SJCRH30 (cell line): ENCODE measurements at places on chromosomes 3 and 15.

DNA sequence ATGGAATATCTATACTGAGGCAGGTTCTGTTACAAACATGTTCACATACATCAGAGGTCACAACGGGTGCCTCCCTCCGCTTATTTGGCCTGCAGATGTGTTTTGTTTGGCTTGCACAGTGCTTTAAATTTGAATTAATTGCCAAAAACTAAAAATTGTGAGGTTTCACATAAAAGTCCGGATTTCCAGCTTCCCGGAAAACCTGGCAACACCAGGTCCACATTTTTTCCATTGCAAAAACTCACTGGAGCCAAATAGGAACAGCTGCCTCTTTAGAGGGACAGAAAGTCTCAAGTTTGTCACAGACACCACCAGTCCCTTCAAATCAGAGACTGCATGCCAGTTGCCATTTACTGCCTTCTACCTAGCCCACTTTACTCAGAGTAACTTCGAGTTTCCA is 205.9 kb upstream of the MDFIC2 start:
- no peak overlapping the region for H3K4me3 ChIP-seq
- no peaks in the 10 kb centered on the region for H3K36me3 ChIP-seq
- DNase-seq: no peak
- H3K27ac ChIP-seq: no peak overlapping the region
- H3K27me3 ChIP-seq: no peaks in the 10 kb centered on the region

DNA sequence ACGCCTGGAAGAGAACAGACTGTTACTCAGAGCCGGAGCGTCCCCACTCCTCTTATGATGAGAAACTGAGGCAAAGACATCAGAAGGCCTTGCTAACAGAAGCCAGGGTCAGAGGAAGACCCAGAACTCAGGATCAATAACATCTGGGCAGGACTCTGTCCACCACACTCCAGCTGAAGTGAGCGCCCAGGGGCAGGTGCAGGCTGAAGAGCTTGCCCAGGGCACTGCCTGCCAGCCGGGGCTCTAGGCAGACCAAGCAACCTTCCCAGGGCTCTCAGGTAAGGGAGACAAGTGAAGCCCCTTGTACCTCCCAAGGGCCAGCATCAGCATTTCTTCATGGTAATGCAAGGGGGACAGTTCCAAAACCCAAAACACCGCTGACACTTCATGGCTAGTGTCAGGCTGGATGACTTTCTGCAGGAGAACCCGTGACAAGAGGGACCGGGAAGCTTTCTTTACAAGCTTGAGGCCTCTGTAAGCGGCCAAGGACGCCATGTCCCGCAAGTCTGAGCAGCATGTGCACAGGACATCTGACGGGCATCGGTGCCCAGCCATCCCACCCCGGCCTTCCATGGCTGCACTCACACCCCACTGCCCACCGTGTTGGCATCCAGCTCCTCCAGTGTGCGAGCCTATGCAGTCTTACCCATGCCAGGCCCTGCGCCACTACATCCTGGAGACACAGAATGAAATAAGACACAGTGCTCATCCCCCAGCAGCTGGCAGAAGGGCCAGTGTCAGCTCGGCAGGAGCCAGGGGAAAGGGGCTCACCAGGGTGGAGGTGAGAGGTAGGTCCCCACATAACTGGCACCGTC is 14.1 kb downstream of the XXYLT1 start:
- no peak overlapping the region for H3K27ac ChIP-seq
- H3K27me3 ChIP-seq: no peaks in the 10 kb centered on the region
- H3K36me3 ChIP-seq: no peaks in the 10 kb centered on the region
- H3K4me1 ChIP-seq: peaks cover 24% of the 10 kb centered on the region
- no peak overlapping the region for H3K4me3 ChIP-seq

GRCh38 chr3:197519801-197520211 is 36.0 kb downstream of the BDH1 start:
- H3K36me3 ChIP-seq: no peaks in the 10 kb centered on the region
- H3K4me3 ChIP-seq: peak overlapping the region; percentile 12
- peaks cover 41% of the 10 kb centered on the region for H3K4me1 ChIP-seq
- peak; percentile 73 for DNase-seq
- H3K27me3 ChIP-seq: no peaks in the 10 kb centered on the region

- no peaks in the 10 kb centered on the region for H3K27me3 ChIP-seq
- H3K36me3 ChIP-seq: no peaks in the 10 kb centered on the region
- DNase-seq: no peak
These were observed 322.6 kb downstream of the THSD4 start for GRCh38 chr15:71437919-71438318.

- no peaks in the 10 kb centered on the region for H3K36me3 ChIP-seq
- H3K4me1 ChIP-seq: no peaks in the 10 kb centered on the region
- H3K27me3 ChIP-seq: no peaks in the 10 kb centered on the region
- DNase-seq: no peak
These were observed 157.8 kb downstream of the PDCD6IP start for GRCh38 chr3:33956206-33956605.

DNA sequence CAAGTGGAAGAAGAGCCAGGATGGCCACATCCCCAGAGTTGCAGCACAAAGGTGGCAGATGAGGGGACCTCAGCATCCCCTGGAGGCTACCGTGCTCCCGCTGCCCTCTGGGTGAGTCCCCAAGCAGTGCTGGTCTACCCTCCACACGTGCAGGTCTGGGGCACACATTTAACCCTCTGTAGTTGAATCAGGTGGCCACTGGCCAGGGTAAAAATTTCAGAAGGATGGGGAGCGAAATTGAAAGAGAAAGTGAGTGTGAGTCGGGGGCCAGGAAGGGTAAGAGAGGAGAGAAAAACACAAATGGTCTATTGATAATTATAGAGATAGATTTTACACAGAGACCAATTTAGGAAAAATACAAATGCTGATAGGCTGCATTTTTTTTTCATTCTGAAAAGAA is 139.5 kb upstream of the EIF1B start:
- no peaks in the 10 kb centered on the region for H3K4me1 ChIP-seq
- H3K27ac ChIP-seq: no peak overlapping the region
- no peak for DNase-seq
- H3K36me3 ChIP-seq: no peaks in the 10 kb centered on the region

DNA sequence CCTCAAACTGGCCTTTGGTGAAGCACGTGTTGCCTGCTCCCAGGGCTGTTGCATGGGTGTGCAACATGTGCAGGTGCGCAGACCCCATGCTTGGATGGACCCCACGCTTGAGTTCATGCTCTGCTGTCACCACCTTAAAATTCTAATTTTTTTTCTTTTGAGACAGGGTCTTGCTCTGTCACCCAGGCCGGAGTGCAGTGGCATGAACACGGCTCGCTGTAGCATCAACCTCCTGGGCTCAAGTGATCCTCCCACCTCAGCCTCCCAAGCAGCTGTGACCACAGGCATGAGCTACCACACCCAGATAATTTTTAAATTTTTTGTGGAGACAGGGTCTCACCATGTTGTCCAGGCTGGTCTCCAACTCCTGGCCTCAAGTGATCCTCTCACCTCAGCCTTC is 9.1 kb upstream of the IGDCC3 start:
- H3K4me1 ChIP-seq: peaks cover 3% of the 10 kb centered on the region; the same call in 1 of the 2 replicates
- no peak overlapping the region for H3K4me3 ChIP-seq
- H3K36me3 ChIP-seq: peaks cover 5% of the 10 kb centered on the region; the same call in 1 of the 2 replicates
- no peak overlapping the region for H3K27ac ChIP-seq
- H3K27me3 ChIP-seq: no peaks in the 10 kb centered on the region

DNA sequence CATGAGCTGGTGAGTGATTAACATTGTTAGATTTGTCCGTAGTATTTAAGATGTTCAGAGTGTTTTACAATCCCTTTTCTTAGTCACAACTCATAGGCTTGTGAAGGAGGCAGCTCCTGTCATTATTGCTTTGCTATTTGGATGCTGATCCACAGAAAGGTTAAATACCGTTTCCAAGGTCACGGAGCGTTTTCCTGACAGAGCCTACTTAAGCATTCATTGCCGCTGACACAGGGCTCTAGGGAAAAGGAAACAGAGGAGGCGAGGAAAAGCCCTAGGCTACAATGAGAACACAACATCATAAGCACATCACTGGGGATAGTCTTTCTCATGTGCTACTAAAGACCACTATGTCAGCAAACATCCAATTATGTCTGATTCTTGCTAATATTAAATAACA is 38.5 kb upstream of the CPB1 start:
- peak; percentile 73 for DNase-seq
- H3K4me3 ChIP-seq: peak overlapping the region; percentile 21
- no peaks in the 10 kb centered on the region for H3K27me3 ChIP-seq
- H3K27ac ChIP-seq: peak overlapping the region; percentile 96
- H3K4me1 ChIP-seq: peaks cover 52% of the 10 kb centered on the region

DNA sequence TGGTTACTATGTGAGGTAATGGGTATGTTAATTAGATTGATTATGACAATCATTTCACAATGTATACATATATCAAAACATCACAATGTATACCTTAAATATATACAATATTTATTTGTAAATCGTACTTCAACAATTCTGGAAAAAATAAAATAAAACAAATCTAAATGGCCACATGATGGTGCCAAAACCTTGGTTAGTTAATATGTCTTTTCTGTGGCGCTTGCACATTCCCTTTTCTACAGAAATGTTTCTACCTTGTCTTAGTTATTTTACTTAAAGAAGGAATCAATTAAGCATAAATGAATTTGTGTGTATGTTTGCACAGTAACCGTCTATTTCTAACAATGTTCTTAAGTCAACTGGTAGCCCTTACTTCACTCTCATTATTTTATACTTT is 53.4 kb downstream of the OXSM start:
- H3K27me3 ChIP-seq: peaks cover 3% of the 10 kb centered on the region; the same call in 1 of the 2 replicates
- no peaks in the 10 kb centered on the region for H3K4me1 ChIP-seq
- no peak overlapping the region for H3K27ac ChIP-seq
- no peaks in the 10 kb centered on the region for H3K36me3 ChIP-seq
- no peak for DNase-seq
- H3K4me3 ChIP-seq: no peak overlapping the region

GRCh38 chr3:129378949-129379348 is 49.5 kb downstream of the EFCAB12 start:
- no peak overlapping the region for H3K4me3 ChIP-seq
- no peaks in the 10 kb centered on the region for H3K27me3 ChIP-seq
- H3K36me3 ChIP-seq: no peaks in the 10 kb centered on the region
- H3K27ac ChIP-seq: no peak overlapping the region

GRCh38 chr3:134838599-134838998 is 43.5 kb downstream of the EPHB1 start:
- no peak overlapping the region for H3K4me3 ChIP-seq
- H3K27me3 ChIP-seq: no peaks in the 10 kb centered on the region
- H3K4me1 ChIP-seq: peaks cover 6% of the 10 kb centered on the region
- H3K27ac ChIP-seq: no peak overlapping the region

GRCh38 chr3:194471863-194472262 is 14.9 kb downstream of the ATP13A3 start:
- H3K4me3 ChIP-seq: no peak overlapping the region
- H3K27me3 ChIP-seq: no peaks in the 10 kb centered on the region
- peaks cover 5% of the 10 kb centered on the region; the same call in 1 of the 2 replicates for H3K4me1 ChIP-seq
- peaks cover 5% of the 10 kb centered on the region; the same call in 1 of the 2 replicates for H3K36me3 ChIP-seq
- no peak overlapping the region for H3K27ac ChIP-seq
- DNase-seq: no peak

- no peaks in the 10 kb centered on the region for H3K27me3 ChIP-seq
- no peak overlapping the region for H3K27ac ChIP-seq
- no peak overlapping the region for H3K4me3 ChIP-seq
- no peaks in the 10 kb centered on the region for H3K36me3 ChIP-seq
- DNase-seq: peak; percentile 8
These were observed 106.5 kb downstream of the ZNF609 start for GRCh38 chr15:64566629-64567427.

DNA sequence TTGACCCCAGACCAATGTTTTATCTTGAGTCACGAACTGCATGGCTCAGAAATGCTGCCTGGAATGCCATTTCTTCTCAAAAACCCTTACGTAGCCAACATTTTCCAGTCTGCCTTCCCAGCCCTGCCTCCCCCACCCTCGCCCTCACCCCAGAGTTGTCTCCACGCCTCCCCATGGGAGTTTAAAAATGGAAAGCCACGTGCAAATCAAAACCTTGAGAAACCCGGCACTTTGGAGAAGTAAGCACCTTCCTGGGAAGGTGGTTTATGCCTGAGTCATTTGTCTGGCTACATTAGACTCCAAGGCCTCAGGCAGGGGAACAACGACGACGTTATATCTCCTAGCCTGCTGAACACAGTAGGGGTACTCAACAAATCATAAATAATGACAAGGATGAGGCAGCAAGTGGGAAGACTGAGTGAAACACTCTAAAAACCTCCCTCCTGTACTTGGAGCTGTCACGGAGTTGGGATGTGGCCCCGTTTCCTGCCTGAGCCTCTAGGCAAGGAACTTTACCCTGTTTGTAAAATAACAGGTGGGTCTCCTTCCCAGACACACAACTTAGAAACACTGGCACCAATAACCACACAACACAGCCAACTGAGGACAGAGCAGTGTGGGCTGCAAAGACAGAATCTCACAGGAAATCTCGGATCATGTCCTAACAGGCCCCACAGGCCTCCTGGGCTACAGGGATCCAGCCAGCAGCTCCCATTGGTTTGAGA is 179.1 kb downstream of the NTRK3 start:
- H3K27me3 ChIP-seq: no peaks in the 10 kb centered on the region
- H3K4me1 ChIP-seq: peaks cover 39% of the 10 kb centered on the region
- H3K36me3 ChIP-seq: no peaks in the 10 kb centered on the region
- DNase-seq: peak; percentile 81
- H3K27ac ChIP-seq: peak overlapping the region; percentile 82

DNA sequence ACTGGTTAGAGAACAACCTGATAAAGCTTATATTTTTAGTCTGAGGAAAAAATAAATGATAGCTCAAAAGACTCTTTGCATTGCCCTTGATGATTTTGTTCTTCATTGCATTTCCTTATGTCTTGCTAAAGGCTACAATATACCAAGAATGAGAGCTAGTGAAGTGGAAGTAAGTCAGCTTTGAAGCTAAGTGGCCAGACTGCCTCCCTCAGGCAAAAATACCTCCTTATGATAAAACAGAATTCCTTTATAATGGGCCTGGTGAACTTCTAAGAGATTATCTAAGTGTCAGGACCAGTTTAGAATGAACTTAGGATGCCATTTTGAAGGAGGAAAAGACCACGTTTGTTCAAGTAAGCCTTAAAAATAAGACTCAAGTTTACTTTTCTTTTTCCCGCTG is 678.4 kb downstream of the ROBO2 start:
- H3K27ac ChIP-seq: no peak overlapping the region
- DNase-seq: peak; percentile 5
- no peaks in the 10 kb centered on the region for H3K27me3 ChIP-seq
- no peak overlapping the region for H3K4me3 ChIP-seq

DNA sequence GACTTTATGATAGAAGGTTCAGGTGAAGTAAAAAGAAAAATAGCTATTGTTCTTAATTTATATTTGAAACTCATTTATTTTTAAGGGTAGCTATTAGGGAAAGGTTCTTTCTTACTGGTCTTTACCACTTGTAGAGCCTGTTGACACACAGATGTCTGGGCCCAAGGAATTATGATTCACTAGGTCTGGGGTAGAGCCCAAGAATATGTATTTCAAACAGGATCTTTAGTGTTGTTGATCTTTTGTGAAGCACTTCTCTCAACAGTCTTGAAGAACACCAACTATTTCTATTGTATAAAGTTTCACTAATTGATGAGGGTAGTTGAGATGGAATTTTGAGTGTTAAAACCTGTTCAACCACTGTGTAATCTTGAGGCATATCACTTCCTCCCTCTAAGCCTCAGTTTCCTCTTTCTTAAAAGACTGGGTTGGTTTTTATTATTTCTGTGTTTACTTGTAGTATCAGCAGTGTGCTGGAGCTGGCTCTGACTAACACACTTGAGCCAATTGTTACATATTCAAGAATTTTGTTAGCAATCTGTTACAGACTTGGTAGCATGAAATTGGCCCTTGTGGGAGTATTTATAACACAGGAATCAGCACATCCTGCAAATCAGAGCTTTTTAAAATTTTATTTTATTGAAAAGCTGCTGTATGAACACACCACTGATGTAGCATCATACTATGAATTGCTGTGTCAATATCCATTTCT is 155.9 kb downstream of the RBMS3 start:
- H3K4me1 ChIP-seq: peaks cover 8% of the 10 kb centered on the region

GRCh38 chr3:166456286-166456685 is 619.1 kb upstream of the BCHE start:
- H3K4me1 ChIP-seq: 0 out of 2 replicates have a peak, but pooled peaks cover 5% of the 10 kb centered on the region
- peak overlapping the region; percentile 39 for H3K27ac ChIP-seq
- DNase-seq: no peak
- H3K27me3 ChIP-seq: no peaks in the 10 kb centered on the region
- H3K36me3 ChIP-seq: no peaks in the 10 kb centered on the region
